ENCODE measurements at places on chromosomes 3 and 15. TPM values are rescaled to one million over a fixed set of nuclear protein-coding genes. Genes with fewer than 3 reads are reported as not detected.

- no peak for DNase-seq
Observed at GRCh38 chr3:183626877-183627594, 8.4 kb upstream of the KLHL24 start.

Gene GOLGA6D
- total RNA-seq: not detected

DNA sequence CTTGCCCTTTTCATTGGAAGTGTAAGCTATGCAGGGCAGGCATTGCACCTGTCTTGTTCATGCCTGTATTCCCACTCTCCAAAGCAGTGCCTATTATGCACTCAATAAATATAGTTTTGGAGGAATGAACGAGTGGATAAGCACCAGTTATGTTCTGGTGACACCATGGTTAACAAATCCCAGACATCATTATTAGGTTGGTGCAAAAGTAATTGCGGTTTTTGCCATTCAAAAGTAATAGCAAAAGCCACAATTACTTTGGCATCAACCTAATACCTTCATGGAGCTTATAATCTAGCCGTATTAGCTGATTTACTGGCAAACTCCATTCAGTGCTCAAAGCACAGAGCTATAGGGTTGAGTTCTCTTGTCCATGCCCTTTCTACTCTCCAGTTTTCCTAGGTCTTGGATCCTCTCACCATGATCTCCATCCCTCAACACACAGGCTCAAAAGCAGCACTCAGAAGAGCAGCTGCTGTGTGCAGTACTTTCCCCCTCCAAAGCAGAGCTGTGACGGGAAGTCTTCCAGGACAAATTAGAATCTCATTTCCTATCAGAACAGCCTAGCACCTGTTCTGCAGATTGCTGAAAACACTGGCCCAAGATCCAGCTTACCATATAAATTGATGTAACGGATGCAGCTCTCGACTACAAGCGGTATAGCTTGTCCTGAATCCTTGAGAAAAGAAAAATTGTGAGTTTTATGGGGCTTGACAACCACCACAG is 63.2 kb upstream of the RAD18 start:
- peak; percentile 67 for DNase-seq

GRCh38 chr3:101722394-101723173 is 1.8 kb upstream of the CEP97 start:
- no peak for DNase-seq

GRCh38 chr15:78641102-78641748 is at the start of gene CHRNB4:
TSS of gene CHRNB4 (minus strand) at chr15:78641210. CDS start at chr15:78641133, 77 bp downstream.
- DNase-seq: no peak

Gene VEPH1
- total RNA-seq: 19.1 TPM

GRCh38 chr15:98823012-98823458 is 174.7 kb downstream of the IGF1R start:
- no peak for DNase-seq

GRCh38 chr3:32017286-32017685 is 35.7 kb downstream of the ZNF860 start:
- DNase-seq: no peak

GRCh38 chr15:86041399-86041798 is 38.3 kb upstream of the AGBL1 start:
- DNase-seq: no peak

- DNase-seq: no peak
Observed at GRCh38 chr3:9347081-9347480, 15.8 kb upstream of the THUMPD3 start.

DNA sequence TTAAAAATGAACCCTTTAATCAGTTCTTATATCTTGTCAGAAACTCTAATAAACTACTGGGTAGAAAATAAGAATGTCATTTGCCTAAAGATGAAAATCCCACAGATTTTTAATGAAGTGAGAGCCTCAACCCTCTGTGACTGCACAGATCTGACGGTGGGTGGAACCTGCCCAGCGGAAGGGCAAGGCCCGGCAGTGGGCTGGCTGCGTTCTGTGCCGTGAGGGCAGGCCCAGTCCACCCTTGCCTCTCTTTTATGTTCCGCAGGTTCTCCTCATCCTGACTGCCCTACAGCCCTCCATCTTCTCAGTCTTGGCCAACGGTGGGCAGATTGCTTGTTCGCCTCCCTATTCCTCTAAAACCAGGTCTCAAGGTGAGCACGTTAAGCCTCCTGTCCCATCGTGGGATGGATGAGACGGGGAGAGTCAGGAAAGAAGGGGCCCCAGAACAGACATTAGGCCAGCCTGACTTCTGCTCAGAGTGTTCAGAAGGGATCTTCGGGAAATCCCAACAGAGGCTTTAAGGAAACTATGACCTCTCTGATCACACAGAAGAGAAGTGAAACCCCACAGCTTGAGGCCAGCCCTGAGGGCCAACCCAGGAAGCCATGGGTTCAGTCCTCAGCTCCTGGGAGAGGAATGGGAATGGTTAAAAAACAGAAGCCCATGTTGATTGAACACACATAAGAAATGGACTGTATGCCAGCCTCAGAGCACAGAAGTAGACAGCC is 16.0 kb downstream of the SLC51A start:
- no peak for DNase-seq

GRCh38 chr3:96266395-96267190 is 547.8 kb upstream of the EPHA6 start:
- no peak for DNase-seq

- DNase-seq: no peak
Observed at GRCh38 chr3:95418251-95418650, 1355.4 kb downstream of the NSUN3 start.

- no peak for DNase-seq
Observed at GRCh38 chr15:96160269-96160668, 170.2 kb upstream of the NR2F2 start.

Gene TM4SF18
- 8.3 TPM for total RNA-seq

- no peak for DNase-seq
Observed at GRCh38 chr15:89614164-89614563, 38.9 kb downstream of the TICRR start.

- no peak for DNase-seq
Observed at GRCh38 chr15:72070817-72071447, 47.0 kb downstream of the MYO9A start.

Gene FOXB1
- total RNA-seq: 0.91 TPM

All from cerebellum (tissue), 4 donors.